ENCODE measurements at places on chromosomes 1 and 21.

GRCh38 chr1:116911779-116912469, 2.2 kb downstream of the PTGFRN start:
- DNase-seq, result no peak

DNA sequence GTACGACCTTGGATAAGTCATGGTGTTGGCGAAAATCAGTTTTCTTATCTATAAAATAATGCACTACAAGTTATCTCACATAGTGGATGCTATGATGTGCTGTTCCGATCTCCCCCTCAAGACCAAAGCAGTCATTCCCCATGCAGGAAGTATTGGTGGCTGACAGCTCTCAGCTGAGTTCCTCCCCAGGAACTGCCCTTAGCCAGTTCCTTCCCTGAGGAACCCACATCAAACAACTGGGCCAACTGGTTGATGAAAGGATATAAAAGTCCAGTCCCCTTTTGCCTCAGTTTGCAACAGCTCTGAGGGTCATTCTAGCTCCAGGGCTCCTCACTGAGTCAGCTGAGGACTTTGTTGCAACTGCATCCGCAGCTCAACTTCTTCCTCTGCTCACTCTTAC, 16.1 kb upstream of the SLAMF1 start:
- DNase-seq, result no peak

DNA sequence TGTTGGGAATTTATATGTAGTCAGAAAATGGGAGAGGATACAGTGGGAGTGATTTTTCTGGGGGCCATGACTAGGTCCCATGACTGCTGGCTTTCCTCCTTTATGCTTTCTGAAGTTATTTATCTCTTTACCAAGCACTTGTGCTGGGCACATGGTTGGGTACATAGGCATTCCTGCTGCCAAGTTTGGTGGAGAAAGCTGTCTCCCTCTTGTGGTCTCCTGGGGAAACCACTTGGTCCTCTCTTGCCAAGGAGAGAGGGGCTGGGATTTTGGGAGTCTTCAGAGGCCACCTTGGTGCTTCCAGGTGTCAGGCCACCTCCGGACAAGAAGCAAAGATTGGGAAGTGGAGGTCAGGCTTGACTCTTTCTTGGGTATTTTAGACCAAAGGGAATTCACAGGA, 120.2 kb upstream of the KCNE2 start:
- no peak for DNase-seq

- DNase-seq, result no peak
Measured at GRCh38 chr1:106027871-106028270, 1028.6 kb upstream of the PRMT6 start.

DNA sequence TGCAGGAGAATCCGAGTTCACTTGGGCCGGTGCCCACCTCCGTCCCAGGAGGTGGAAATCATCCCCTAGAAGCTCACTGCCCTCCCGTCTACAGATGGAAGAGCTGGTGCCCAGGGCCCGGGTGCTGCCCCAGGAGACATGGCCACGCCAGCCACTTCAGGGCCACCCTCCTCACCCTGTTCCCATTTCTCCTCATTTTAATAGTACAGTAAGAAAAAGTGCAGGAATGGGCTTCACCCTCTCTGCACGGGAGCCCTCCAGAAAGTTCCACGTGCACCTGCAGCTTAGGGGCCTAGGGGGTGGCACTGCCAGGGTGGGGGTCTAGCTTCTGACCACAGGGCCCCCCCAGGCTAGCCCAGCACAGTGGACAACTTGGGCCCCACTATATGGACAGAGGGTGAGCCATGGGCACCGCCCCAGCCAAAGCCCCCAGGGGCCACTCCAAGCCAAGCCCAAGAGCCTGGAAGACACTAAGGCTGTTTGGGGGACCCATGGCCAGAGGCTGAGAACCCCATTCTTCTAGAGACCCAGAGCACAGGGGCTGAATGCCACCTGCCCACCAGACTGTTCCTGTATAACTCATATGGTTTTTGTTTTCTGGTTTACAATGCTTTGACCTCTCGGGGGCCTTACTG, 3.4 kb upstream of the FTCD start:
- DNase-seq, result no peak
